Stimulated activated CD8-positive, alpha-beta memory T cell treated with anti-CD3 and anti-CD28 coated beads, Interleukin-12 subunit alpha, Interleukin-12 subunit beta, amount 100 ng/mL, for 1 hour (primary cell): ENCODE measurements at places on chromosomes 2 and 18.

DNA sequence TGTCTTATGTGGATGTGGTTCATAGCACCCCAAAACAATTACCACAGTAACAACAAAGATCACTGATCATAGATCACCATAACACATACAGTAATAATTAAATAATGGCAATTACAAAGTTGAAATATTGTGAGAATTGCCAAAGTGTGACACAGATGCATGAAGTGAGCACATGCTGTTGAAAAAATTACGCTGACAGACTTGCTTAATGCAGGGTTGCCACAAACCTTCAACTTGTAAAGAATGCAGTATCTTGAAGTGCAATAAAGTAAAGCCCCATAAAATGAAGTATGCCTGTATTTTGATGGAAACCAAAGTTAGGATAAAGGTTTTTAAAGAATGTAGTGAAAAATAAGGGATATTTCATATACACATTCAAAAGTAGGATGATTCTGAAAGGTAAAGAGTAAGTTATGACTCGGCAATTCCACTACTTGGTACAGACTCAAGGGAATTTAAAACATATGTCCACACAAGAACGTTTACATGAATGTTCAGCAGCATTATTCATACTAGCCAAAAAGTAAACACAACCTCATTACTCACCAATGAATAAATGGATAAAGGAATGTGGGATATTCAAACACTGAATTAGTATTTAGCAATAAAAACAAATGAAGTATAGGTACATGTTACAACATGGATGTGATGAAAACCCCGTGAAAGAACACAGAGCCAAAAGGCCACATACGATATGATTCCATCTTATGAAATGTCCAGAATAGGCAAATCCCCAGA lies 61.6 kb downstream of the SCN9A start:
- DNase-seq, result no peak

DNA sequence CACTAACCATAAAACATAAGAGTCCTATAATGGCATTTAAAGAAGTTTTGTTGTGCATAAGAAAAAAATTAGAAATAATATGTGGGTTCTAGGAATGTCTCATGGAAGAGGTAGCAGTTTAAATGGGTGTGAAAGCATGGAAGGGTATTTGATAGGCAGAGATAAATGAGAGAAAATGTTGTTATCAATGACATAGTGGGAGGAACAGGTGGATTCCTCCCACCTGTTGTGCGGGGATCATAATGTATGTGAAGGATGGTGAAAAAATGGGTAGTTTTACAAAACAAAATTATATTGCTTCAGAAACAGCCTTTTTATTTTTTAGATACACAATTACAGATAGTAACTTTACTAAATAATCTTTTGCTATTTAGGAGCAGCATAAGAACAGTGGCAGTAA lies 41.7 kb downstream of the RIT2 start:
- no peak for DNase-seq

GRCh38 chr2:177285892-177286715 lies 21.6 kb upstream of the NFE2L2 start:
- no peak for DNase-seq

- no peak for DNase-seq
Observed at GRCh38 chr2:130346741-130347066, 4.0 kb downstream of the IMP4 start.

DNA sequence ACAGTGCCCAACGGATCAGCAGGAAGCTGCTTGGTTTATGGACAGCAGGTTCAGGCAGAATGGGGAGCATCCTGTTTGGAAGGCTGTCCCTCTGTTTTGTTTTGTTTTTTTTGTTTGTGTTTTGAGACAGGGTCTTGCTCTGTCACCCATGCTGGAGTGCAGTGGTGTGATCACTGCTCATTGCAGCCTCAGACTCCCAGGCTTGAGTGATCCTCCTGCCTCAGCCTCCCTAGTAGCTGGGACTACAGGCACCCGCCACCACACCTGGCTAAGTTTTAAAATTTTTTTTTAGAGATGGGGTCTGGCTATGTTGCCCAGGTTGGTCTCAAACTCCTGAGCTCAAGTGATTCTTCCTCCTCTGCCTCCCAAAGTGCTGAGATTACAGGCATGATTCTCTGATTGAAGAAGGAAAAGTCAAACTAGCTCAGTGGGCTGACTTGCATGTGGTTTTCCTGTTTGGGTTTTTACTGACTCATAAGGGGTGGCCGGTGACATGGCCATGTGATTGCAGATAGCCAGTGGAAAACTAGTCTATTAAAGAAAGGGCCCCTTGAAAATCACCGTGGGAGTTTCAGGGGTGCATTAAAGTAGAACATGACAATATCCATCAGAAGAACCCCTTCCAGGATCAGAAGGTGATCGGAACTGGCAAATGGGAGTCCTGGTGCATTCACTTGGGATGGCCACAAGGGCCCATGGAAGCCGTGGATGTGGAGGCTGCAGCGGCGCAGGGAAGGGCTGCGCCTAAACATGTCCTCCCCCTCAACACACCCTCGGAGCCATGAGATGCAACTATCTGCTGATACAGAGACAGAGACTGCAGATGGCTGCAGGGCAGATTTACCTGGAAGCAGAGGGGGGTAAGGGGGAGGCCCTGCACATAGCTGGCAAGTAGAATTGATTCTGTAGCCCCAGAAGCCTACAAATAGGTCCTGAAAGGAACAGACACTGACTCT lies 26.5 kb downstream of the AQP12B start:
- DNase-seq, result no peak

- no peak for DNase-seq
Observed at GRCh38 chr2:86037795-86038192, 67.9 kb downstream of the POLR1A start.

DNA sequence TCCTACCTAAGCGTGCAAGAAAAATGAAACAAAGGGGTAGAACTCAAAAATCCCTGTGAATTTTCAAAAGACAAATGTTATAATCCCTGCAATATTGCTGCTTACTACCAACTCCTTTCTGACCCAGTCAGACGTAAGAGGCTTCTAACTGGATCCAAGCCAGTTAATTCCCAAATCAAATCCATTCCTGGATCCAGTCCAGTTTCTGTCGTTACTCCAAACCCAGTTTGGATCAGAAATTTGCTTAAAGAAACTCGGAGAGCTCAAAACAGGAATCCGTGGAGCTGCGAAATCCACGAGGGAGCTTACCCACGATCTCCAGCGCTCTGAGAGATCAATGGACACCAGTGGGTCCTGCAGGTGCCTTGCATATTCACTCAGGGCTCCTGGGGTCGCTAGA lies 62.8 kb upstream of the IKZF2 start:
- no peak for DNase-seq

- peak; percentile 4 for DNase-seq
Observed at GRCh38 chr2:110748489-110748867, 16.1 kb downstream of the ACOXL start.

- DNase-seq, result no peak
Observed at GRCh38 chr18:12287684-12288402, 20.2 kb upstream of the TUBB6 start.

DNA sequence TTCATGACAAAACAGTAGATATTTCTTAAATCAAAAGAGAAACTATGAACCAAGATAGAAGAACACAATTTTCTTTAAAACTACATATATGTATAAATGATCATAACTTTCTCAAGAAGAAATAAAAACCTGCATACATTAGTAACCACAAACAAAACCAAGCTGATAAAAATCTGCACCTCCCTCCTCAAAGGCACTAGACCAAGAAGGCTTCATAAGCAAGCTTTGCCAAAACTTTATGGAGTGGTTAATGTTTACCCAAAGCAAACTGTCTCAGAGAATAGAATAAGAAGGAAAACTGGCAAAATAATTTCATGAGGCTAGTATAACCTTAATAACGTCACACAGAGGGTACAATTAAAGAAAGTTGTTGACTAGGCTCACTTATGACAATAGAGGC lies 138.3 kb downstream of the ZBTB7C start:
- DNase-seq, result no peak

GRCh38 chr2:133835821-133836619 lies 267.8 kb upstream of the NCKAP5 start:
- no peak for DNase-seq

DNA sequence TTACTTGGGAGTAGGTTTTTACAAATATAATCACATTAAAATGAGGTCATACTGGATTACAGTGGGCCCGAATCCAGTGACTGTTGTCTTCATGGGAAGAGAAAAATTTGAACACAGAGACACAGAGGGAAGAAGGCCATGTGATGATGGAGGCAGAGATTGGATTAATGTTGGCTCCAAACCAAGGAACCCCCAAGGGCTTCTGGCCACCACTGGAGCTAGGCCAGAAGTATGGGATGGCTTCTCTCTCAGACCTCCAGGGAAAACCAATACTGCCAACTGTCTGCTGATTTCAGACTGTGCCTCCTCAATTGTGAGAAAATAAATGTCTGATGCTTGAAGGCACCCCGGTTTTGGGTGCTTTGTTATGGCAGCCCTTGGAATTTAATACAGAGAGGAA lies 76.0 kb downstream of the ALPK2 start:
- DNase-seq, result no peak

DNA sequence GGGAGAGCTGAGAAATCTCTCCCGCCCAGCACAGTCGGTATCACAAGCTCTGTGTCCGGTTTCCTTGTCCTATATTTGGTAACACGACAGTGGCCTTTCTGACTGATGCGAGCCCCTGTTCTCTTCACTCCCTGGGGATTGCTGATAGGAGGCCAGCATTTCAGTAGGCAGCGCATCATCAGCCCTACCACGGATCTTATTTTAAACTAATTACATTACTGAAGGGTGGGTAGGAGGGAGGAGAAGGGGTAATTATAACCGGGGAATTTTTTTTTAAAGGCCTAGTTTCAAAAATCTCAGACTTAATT lies 125.6 kb upstream of the LGALSL start:
- DNase-seq, result no peak

DNA sequence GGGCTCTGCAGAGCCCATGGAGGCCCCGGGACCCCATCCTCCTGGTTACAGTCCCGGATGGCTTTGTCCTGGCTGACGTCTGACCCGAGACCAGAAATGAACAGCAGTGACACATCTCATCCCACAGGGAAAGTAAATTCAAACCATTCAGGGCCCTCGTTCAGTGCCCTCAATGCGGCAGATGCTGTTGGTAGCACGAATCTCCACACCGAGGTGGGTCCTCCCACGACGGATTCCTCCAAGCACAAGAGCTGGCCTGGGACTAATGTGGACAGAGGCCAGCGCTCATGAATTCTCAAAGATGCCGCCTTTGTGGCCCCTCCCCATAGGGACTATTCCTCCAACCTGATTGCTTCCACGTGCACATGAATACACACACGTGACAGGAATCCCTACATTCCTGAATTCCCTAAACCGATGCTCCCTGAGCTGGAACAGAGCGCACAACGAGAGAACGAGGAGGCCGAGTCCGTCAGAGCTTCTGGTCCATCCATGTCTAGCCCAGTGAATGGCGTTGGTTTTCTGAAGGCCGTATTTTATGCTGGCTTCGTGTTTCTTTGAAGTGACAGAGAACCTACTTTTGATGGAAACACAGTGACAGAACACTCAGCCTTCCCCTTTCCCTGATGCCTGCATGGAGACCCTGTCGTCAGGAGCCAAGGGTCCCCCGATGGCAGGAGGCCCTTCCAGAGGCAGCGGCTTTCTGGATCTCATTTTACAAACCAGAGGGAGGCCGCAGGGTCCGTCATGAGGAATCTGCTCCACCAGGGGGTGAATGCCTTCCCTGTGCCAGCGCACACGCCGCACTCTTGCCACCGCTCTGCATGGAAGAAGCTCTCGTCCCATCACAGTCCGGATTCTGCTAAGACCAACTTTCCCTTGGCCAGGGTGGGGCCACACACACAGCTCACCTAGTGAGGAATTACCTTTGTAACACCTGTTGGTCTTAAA lies 64.3 kb upstream of the SNTG2 start:
- DNase-seq, result no peak

- no peak for DNase-seq
Observed at GRCh38 chr18:79258447-79258846, 137.3 kb upstream of the NFATC1 start.

DNA sequence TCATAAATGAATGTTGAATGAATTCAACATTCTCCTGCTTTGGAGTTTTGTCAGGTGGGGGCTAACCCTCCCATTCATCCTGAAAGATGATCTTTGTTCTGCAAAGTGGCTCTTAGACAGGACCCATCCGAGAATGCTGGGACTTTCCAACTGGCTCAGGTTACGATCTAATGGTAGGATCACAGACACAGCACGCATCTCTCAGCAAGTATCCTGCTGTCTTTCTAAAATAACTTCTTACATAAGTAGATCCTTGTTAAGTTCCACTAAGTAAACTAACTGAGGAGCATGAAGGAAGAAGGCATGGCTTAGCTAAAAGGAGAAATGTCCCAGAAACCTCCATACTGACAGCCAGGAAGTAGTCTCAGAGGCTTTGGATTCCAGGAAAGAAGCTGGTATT lies 23.7 kb downstream of the CYP27A1 start:
- no peak for DNase-seq

DNA sequence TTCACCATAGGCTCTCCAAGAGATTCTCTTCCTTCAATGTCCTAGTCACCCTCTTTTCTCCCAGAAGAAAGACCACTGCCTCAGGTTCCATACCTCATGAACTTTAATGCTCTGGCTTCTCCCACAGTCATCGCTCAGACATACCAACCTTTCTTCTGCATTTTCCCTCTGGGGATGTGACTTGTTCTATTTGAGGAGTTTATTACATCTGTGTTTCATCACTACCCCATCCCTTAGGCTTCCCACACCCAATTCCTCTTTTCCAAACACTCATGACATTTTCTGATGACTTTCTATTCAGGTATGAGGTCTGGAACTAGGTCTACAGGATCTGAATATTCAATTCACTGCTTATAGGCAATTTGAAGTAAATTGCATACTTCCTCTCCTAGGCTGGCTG lies 298.6 kb upstream of the MAP2 start:
- no peak for DNase-seq

- no peak for DNase-seq
Observed at GRCh38 chr2:6370753-6371551, 494.8 kb downstream of the CMPK2 start.

GRCh38 chr18:40652321-40652720 lies 1302.7 kb upstream of the PIK3C3 start:
- no peak for DNase-seq

DNA sequence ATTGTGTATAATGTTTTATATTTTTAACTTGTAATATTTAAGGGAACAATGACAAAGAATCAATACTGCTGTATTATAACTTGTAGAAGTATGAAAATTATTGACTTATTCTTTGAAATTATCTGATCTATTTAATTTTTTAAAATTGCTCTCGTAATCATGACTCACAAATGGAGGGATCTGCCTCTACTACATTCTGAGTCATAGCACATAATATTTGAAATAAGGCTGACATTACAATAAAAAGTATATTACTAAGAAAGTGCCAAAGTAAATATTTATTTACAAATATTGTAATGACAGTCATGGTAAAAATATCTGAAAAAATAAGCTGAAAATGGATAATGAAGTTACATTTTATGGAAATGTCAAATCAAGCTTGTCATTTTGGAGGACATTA lies 1144.6 kb upstream of the CDH2 start:
- DNase-seq, result no peak

DNA sequence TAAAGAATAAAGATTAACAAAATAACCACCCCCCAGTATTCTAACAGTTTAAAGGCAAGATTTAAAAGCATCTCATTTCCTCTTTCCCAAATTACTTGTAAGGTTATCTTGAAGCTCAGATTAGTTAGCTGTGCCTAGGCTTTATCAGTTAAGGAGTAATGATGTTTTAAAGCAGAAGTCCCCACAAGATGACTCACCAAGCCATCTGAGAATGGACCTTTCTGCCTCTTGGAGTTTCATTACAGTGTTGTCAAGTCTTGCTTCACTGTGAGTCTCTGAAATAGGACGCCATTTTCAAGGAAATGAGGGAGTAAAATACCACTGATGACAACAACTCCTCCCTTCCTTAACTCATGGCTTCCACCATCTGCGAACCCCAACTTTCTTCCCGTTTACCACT lies 35.9 kb downstream of the ZNF385B start:
- no peak for DNase-seq

GRCh38 chr2:3303583-3304406 lies 73.8 kb downstream of the EIPR1 start:
- peak; percentile 55 for DNase-seq
